Stimulated activated CD8-positive, alpha-beta memory T cell treated with anti-CD3 and anti-CD28 coated beads, Interleukin-7, amount 100 ng/mL, for 1 hour (primary cell): ENCODE measurements at places on chromosomes 3 and 15.

DNA sequence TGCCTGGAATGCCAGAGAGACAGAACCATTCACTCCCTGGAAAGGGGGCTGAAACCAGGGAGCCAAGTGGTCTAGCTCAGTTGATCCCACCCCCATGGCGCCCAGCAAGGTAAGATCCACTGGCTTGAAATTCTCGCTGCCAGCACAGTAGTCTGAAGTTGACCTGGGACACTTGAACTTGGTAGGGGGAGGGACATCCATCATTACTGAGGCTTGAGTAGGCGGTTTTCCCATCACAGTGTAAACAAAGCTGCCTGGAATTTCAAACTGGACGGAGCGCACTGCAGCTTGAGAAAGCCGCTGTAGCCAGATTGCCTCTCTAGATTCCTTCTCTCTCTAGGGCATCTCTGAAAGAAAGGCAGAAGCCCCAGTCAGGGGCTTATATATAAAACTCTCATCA, 310.7 kb upstream of the DPPA4 start:
- no peak for DNase-seq

GRCh38 chr15:99122831-99123712, 18.2 kb downstream of the SYNM start:
- DNase-seq: no peak

DNA sequence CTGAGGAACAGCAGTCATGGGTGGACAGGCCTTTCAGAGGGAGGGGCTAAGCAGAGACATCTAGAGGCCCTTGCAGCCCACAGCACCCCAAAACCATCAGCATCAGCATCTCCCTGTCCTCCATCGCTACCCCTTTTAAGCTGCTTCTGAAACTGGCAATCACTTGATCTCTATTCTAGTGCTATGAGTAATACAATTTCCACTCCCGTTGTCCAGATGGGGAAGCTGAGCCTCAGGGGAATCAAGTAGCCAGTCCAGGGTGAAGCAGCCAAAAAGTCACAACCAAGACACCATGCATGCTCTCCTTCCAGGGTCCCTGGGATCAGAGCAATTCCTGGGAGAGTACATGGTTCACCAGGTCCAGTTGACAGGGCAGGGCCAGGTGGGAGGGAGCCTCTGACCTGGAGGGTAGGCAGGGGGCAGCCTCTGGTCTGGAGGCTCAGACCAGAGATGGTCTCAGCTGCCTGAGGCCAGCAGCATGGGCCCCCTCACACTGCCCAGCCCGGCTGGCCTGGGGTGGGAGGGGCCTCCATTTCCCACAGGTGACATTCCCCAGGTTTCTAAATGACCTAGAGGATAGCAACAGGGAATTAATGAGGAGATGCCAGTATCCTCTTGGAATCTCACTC, 30.0 kb downstream of the KLHL25 start:
- DNase-seq: no peak

DNA sequence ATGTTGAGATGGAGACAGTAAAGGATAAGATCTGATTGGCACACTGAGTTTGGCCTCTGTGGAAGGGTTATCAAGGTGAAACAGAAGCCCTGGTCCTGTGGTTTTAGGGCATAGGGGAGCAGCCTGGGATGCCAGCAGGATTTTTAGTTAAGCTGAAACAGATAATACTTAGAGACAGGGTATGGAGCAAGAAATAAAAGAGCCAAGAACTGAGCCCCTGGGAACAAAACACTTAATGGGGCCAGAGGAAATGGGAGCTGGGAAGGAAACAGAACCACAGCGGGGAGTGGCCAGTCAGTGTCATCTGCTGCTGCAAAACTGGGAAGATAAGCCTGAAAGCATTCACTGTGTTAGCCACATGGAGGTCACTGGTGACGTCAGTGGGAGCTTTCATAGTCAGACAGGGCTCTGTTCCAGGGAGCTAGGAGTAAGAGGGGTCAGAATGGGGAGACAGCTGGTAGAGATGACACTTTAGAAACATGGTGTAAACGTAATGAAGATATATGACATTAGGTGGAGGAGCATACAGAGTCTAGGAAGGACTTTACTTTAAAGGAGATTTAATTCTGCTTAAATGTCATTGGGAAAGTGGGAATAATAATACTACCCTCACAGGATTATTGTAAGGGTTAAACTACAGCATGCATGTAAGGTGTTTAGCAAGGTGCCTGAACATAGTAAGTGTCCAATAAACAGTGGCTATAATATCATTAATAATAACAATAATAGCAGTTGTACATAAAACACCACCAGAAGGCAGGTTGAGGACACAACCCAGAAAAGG, 172.7 kb upstream of the CTNNB1 start:
- no peak for DNase-seq

GRCh38 chr3:17985658-17986347, 243.4 kb upstream of the TBC1D5 start:
- DNase-seq: no peak

DNA sequence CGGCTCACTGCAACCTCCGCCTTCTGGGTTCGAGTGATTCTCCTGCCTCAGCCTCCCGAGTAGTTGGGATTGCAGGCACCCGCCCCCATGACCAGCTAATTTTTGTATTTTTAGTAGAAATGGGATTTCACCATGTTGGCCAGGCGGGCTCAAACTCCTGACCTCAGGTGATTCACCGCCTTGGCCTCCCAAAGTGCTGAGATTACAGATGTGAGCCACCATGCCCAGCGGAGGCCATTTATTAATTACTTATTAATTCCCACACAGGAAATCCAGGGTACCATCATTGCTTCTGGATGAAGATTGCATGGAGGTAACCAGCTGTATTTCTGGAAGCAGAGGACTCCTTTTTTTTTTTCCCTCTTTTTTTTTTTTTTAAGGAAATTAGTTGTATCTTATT, 37.8 kb downstream of the MAP4 start:
- no peak for DNase-seq

DNA sequence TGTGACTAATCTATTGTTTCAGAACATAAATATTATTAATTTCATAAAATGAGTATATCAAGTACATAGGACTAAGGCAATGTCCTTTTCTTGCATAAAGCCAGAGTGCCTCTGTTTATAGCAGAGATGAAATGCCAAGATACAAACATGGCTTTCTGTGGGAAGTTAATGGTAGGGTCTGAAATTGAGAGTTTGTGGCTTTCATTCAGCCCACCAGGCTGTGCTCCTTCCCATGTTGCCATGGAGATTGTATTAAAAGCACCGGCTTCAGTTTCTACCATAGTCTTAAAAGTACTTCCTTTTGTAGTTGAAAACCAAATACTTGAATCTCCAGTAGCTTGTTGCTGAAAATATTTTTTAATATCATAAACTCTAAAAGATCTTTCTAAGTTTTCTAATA, 114.0 kb downstream of the LRRC28 start:
- DNase-seq: no peak

DNA sequence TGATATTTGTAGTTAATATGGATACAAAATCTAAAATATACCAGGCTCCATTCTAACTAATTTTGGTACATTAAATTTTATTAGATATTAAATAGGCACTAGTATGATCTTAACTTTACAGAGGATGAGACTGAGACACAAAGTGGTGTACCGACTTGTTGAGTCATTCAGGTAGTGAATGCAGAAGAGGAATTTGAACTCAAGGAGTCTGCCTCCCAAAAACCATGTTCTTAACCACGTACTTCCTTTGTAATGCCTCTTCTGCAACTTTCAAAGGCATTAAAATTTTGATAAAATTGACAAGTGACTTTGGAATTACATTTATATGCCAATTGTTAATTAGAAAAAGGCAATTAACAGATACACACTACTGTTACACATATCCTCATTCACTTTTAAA, 61.8 kb downstream of the ZBBX start:
- DNase-seq: no peak

DNA sequence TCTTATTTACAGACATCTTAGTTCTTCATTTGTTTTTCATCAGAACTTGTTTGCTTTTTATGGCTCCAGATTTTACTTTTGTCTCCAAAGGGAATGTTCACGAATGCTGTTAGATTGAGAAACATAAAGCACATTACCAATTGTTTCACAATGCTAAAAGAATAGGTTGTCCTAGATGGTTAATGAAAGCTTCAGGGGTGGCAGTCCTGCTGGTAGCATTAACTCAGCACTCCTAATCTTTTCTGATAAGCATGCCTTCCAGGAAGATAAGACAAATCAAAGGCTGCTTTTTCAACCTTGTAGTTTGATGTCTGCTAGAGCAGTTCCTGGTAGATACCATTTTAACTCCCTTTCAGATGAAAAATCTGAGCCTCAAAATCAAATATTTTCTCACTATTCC, 619.4 kb downstream of the PYDC2 start:
- no peak for DNase-seq

GRCh38 chr3:129023008-129023358, 21.9 kb downstream of the EFCC1 start:
- no peak for DNase-seq

- DNase-seq: no peak
Measured at GRCh38 chr3:43852066-43852465, 161.3 kb downstream of the ABHD5 start.

GRCh38 chr3:13579063-13579462, 30.1 kb downstream of the FBLN2 start:
- DNase-seq: no peak

DNA sequence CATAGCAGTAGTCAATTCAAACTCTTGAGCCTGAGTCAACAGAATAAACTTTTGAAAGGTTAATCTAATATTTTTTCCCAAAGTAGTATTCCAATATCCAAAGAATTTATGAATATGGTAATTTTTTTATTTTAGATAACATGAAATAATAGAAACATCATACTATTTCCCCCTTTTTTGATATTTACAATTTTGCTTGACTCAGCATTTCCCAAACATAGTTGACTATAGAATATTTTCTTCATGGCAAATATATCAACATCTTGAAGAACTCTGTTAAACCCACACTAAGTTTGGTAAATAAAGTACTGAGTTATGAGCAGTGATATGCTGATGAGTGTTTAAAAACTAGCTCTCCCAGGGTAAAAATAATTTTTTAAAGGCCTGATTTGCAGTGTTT, 380.0 kb upstream of the ARL6 start:
- no peak for DNase-seq

GRCh38 chr15:47991357-47991756, 129.4 kb upstream of the SLC24A5 start:
- DNase-seq: no peak

DNA sequence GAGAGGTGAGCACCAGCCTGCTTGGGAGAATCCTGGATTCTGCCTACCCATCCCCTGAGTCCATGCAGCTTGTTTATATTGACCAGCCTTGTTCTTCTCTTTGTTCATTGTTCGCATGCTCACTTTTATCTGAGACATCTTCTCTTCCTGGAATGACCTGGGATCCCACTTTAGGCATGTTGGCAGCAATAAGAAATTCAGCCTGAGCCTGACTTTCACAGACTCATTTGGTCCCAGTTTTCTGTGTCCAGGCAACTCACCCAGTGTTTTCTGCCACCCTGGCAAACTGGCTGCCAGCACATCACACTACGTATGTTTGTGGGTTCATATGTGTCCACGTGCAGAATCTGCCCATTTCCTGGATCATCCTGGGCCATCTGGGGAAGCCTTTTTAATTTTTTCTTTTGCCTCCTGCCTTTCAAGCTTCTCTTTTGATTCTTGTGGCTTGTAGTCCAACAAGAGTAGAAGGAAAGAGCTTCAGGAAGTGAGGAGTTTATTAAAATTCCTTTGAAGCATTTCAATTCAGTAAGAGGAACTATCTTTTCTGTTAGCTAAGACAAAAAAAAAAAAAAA, 199.9 kb downstream of the FNDC3B start:
- DNase-seq: no peak

GRCh38 chr3:64163755-64164148, 61.5 kb downstream of the PRICKLE2 start:
- no peak for DNase-seq

GRCh38 chr15:80607287-80607980, 87.7 kb upstream of the ABHD17C start:
- no peak for DNase-seq

DNA sequence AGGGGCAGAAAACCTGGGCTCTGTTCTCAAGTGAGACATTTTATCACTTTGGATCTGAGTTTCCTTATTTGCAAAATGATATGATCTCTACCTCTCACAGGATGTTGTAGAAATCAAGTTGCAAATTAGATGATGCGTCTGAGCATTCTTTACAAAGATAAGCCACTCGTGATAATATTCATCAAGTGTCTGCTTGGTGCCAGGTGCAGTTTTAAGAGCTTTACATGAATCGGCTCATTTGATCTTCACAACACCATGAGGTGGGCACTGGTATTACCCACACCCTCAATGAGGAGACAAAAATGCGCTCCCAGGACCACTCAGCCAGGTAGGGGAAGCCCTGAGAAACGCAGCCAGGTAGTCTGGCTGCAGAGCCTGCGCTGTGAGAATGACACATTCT, 59.1 kb upstream of the CA12 start:
- no peak for DNase-seq

GRCh38 chr3:175224051-175224450, 364.9 kb downstream of the NAALADL2 start:
- DNase-seq: no peak

DNA sequence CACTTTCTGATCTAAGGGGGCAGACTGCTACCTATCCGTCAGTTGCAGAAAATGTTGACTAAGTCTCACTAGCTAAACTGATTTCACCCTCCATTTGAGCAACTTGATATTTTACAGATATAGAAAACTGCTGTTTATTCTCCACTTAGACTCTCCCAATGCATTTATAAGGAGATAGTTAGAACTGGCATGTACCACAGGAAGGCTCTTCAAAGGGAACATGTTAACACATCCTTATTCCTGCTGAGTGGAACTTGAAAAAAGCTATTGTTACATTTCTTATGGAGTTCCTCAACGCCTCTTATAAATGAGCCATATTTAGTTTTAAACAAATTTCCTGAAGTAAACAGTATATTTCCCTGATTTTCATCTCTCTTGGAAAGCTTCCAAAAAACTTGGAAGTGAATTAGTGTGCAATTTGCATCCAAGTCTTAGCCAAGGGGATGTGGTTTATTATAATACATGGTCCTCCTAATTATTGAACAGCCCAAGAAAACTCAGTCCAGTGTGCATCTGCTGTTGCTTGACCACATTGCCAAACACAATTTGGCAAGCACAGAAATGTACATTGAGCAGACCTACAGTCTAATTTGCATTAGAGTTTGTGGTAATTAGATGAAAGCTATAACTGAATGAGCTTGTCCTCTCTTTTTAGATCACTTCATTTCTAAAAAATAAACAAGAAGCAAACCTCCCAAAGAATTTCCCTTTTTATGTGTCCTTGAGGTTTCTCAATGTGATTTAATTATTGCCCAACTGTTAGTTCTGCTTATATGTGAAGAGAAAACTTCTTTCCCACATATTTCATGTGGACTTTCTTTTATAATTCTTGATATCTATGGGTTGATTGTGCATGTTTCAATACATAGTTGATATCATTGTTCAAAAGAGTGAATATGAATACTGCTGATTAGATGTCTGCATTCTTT, 72.6 kb upstream of the DPH6 start:
- no peak for DNase-seq

DNA sequence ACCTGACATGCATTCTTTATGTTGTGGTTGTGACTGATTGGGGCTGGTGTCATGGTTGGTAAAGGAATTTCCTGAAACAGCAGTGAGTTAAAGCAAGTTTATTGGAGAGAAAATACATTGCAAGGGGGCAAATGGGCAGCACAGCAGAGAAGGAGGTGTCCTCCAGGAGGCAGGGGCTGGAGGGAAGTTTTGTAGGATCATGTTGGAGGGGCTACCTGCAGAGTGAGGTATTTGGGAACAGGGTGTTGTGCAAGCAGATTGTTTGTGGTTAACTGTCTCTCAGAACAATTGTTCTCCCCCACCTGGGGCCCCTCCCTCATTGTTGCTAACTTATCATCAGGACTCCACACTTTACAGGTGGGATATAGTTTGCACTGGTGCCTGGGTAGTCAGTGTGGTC, 196.0 kb downstream of the NSUN3 start:
- DNase-seq: no peak

- no peak for DNase-seq
Measured at GRCh38 chr3:100506355-100506754, 13.9 kb downstream of the TMEM45A start.

- DNase-seq: no peak
Measured at GRCh38 chr3:65109966-65110500, 422.2 kb upstream of the ADAMTS9 start.
